Airway epithelial cell (primary cell): ENCODE measurements at places on chromosomes 16 and 17. TPM values are rescaled to one million over a fixed set of nuclear protein-coding genes. Genes with fewer than 3 reads are reported as not detected.

Gene FN3K
- total RNA-seq = 0.99 and 1.1 TPM in 2 replicates

Gene DNAH17
- total RNA-seq = not detected in 2 replicates

Gene CD79B
- not detected in 2 replicates for total RNA-seq

Gene WNT3
- total RNA-seq = 0.60 and 1.1 TPM in 2 replicates

Gene KCNJ18
- not detected in 2 replicates for total RNA-seq

Gene TNFRSF13B
- not detected in 2 replicates for total RNA-seq

Gene CA5A
- total RNA-seq = not detected in 2 replicates

Gene HOXB6
- total RNA-seq = 0.71 and 0.93 TPM in 2 replicates

Gene WFDC1
- 0.09 and 0.14 TPM in 2 replicates for total RNA-seq

Gene KRTAP4-9
- total RNA-seq = not detected in 2 replicates

Gene RBFOX1
- total RNA-seq = not detected in 2 replicates

Gene SLC25A10
- total RNA-seq = 56.4 and 66.7 TPM in 2 replicates

Gene DNAAF1
- not detected in 2 replicates for total RNA-seq

Gene CTRL
- 1.5 TPM in 1 of 2 replicates, not detected in the other for total RNA-seq

Gene MMP28
- 47.8 and 64.9 TPM in 2 replicates for total RNA-seq

Gene RPH3AL
- 16.2 and 25.5 TPM in 2 replicates for total RNA-seq

Gene HEATR9
- not detected in 2 replicates for total RNA-seq

Gene HS3ST3B1
- 3.4 and 4.6 TPM in 2 replicates for total RNA-seq

Gene ARHGDIG
- total RNA-seq = 0.60 and 1.6 TPM in 2 replicates

Gene KRTAP4-3
- total RNA-seq = not detected in 2 replicates

Gene KRTAP2-2
- not detected in 2 replicates for total RNA-seq

Gene SMTNL2
- total RNA-seq = not detected in 2 replicates

Gene CDH8
- 0.21 TPM in 1 of 2 replicates, not detected in the other for total RNA-seq

Gene TPSD1
- total RNA-seq = not detected in 2 replicates

Gene EPOP
- total RNA-seq = 4.3 and 7.1 TPM in 2 replicates

Gene MXRA7
- 73.4 and 101 TPM in 2 replicates for total RNA-seq

Gene DOC2A
- total RNA-seq = 0.71 TPM in 1 of 2 replicates, not detected in the other
